ENCODE measurements at places on chromosomes 11 and 22.

DNA sequence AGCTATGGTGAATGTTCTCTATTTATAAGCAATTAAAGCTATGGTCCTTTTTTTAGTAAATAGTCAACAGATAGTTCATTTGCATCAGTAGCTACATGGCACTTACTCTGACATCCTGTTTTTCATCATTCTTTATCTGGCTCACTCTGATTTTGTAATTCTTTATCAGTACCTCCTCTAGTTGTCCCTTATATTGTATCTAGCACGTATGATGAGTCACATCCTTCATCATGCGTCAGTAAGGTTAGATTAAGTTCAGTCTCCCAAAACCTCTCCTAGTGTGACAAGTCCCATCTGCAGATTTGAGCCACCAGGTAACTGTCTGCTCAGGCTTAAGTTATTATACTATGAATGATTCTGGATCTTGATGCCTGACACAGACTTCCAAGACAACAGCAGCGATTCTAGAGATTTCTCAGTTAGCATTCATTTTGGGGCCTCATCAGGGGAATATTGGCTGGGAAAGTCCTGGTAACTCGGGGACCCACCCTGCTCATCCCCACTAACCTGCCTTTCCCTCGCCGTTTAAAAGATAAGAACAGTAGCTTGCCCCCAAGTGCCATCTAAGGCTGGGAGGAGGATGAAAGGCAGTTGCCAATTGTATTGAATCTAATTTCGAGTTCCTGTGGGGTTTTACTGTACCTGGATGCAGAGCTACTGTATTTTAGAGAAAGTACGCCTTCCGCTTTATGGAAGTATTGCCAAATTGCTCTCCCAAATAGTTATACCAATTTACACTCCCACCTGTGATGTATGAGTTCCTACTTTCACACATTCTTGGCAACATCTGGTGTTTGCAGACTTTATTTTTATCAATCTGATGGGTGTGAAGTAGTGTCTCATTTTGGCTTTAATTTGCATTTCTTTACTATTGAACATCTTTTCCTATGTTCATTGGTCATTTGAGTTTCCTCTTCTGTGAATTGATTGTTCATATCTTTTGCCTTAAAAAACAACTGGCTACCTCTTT, 55.9 kb downstream of the ZC3H12C start:
- DNase-seq, result peak; percentile 82

- no peak for DNase-seq
These were observed 65.7 kb upstream of the ADA2 start for GRCh38 chr22:17284888-17285287.

DNA sequence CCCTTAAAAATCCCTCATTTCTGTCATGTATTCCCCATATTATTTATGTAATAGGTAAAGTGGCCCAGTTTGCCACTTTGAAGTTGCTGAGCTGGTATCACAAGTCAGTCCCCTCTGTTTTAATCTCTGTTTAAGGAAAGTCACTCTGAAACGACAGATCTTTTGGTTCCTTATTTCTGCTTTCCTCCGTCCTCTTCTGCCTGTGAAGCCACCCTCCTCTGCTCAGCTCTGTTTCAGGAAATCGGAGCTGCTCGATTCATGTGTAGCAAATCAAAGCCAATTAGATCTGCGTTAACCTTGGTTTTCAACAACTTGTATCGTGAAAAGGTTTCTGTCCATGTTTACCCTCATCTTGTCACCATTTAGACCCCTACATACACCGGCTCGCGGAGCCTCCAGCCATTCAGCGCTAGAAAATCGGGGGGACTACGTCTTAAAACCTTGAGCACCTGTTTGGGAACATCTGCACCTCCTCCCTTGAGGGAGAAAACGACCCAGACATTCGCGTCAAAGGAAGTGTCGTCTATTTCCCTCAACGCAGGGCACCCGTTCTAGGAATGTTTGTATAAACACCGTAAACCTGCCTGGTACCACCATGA, 576 bp upstream of the SC5D start:
- DNase-seq, result no peak

DNA sequence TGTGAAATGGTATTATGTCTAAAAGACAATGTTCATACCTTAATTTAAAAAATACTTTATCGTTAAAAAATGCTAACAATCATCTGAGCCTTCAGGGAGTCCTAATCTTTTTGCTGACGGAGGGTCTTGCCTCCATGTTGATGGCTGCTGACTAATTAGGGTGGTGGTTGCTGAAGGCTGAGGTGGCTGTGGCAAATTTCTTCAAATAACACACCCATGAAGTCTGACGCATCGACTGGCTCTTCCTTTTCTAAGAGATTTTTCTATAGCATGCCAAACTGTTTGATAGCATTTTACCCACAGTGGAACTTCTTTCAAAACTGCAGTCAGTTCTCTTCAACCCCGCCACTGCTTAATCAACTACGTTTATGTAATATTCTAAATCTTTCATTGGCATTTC, 33.6 kb downstream of the TCF20 start:
- DNase-seq, result no peak

GRCh38 chr11:65992056-65992455, 9.9 kb downstream of the EIF1AD start:
- no peak for DNase-seq

GRCh38 chr11:19187114-19187832, 14.5 kb downstream of the CSRP3 start:
- peak; percentile 11 for DNase-seq

GRCh38 chr11:73177380-73177777, 35.3 kb upstream of the FCHSD2 start:
- no peak for DNase-seq

GRCh38 chr11:67006029-67006884, 16.7 kb upstream of the SYT12 start:
- peak; percentile 5 for DNase-seq

GRCh38 chr22:33149611-33150010, 91.4 kb upstream of the SYN3 start:
- no peak for DNase-seq

- no peak for DNase-seq
These were observed 145.6 kb downstream of the CSNK2A3 start for GRCh38 chr11:11207428-11207827.

- peak; percentile 54 for DNase-seq
These were observed 22.6 kb downstream of the GDPD4 start for GRCh38 chr11:77278595-77279506.

- peak; percentile 85 for DNase-seq
These were observed 12.5 kb upstream of the CARD18 start for GRCh38 chr11:105152021-105152512.

GRCh38 chr11:12251666-12252560, 125.5 kb upstream of the PARVA start:
- DNase-seq, result no peak

GRCh38 chr22:29716814-29717545, 2.8 kb upstream of the CABP7 start:
- peak; percentile 58 for DNase-seq

- DNase-seq, result no peak
These were observed 53.2 kb downstream of the NAT10 start for GRCh38 chr11:34158661-34159060.

GRCh38 chr22:41825376-41825775, 7.5 kb upstream of the SREBF2 start:
- no peak for DNase-seq

GRCh38 chr22:38845004-38845740, 1.3 kb upstream of the NPTXR start:
- no peak for DNase-seq

DNA sequence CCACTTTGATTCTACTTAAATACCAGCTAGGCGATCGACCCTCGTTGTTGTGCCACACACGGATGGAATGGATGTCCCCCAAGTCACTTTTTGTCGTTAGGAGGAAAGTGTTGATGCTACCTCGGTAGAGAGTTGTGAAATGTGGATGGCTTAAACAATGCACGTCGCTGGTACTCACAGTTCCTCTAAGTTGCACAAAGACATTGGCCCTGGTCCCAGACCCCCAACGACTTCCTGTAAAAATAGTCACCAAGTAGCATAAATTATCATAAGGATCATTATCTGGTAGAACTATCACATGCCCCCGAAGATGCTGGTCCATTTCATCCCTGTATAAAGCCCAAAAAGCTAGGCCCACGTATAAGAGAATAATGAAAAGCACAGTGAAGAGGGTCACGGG, 3.8 kb downstream of the PKDREJ start:
- DNase-seq, result no peak

DNA sequence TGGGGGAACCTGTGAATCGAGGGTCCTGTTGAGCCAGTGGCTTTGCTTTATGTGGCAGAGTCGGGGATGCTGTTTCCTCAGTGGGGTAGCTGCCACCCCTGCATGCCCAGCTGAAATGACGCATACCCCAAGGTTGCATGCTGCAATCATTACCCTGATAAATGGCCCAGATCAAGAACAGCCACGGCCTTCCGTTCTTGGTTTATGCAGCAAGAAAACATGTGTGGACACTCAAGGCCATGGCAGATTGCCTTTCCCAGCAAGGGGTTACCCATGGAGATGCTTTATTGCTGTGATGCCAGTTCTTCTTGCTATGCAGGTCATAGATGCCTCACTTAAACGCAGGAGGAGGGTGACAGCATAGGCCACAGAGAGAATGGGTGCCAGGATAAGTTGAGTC, 14.3 kb upstream of the SREBF2 start:
- no peak for DNase-seq

- DNase-seq, result no peak
These were observed 113.1 kb upstream of the NNMT start for GRCh38 chr11:114183044-114183511.

DNA sequence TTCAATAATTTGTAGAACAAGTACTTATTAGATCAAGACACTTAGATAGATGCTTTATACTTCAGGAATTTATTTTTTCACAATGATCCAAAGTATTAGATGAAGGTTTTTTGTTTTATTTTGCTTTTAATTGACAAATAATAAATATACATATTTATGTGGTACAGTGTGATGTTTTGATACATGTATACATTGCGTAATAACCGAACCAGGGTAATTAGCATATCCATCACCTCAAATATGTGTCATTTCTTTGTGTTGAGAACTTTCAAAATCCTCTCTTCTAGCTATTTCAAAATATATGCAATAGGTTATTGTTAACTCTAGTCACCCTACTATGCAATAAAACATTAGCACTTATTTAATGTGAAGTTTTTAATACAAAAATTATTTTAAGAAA, 21.4 kb downstream of the TRIM5 start:
- DNase-seq, result no peak

- peak; percentile 41 for DNase-seq
These were observed 17.6 kb downstream of the MYH9 start for GRCh38 chr22:36369922-36370791.

- no peak for DNase-seq
These were observed 545.2 kb upstream of the CCDC179 start for GRCh38 chr11:23405350-23405937.

All from HCEC 1CT (cell line).